Lower leg skin (tissue), 4 donors: ENCODE measurements at places on chromosomes 4 and X. TPM values are rescaled to one million over a fixed set of nuclear protein-coding genes. Genes with fewer than 3 reads are reported as not detected.
A peak's percentile ranks its signal among the peaks of the same experiment; 100 is the strongest.

DNA sequence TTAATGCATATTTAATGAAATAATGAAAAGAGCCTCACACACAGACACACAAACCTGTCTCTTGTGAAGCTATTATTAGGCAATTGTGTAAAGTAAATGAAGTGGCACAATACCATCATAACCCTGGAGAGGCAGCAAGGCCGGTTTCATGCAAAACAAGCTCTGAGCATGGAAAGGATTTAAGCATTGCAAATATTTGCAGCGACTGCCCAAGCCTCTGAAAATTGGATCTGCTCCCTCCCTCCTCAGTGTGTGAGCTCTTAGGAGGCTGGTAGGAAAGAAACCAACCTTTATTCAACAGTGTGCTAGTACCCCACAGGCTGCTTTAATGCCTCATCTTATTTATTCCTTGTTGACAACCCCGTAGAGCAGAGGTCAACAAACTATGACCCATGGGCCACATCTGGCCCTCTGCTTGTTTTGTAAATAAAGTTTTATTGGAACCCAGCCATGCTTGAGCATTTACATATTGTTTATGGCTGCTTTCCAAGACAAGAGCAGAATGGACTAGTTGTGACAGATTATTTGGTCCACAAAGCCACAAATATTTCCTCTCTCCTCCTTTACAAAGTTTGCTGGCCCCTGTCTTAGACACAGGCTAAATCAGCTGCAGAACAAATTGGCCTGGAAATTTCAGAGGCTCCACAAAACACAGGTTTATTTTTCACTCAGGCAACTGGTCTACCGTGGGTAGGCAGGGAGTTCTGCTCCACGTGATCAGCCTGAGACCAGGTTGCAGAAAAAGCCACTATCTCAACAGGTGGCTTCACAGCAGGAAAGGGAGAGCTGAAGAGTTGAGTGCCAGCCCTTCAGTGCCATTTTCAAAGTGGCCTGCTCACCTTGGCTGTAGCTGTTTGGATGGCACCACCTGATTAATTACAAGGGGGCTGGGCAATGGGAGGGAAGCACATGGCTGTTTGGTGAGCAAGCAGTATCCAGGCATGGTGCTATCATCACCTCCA is 16.8 kb downstream of the RS1 start:
- no peak for DNase-seq

GRCh38 chrX:24055043-24055356 is 244 bp downstream of the EIF2S3 start:
- DNase-seq = no peak

GRCh38 chr4:5626913-5627312 is 81.4 kb downstream of the EVC2 start:
- no peak for DNase-seq

DNA sequence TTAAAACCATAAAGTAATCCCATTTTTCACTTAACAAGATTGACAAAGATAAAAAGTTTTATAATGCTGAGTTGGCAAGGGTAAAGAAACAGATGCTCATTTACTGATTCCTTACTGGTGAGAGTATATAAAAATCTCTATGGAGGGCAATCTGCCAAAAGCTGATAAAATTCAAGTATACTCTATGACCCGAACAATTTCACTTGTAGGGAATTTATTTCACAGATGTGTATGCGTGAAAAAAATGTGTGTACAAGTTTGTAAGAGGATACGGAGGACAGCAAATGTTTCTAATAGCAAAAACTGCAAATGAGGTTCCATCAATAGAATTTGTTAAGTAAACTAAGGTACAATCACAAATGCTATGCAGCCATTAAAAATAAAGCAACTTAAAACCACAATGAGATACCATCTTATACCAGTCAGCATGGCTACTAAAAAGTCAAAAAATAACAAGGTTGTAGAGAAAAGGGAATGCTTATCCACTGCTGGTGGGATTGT is 23.4 kb downstream of the DHX15 start:
- DNase-seq = no peak

- DNase-seq = no peak
Observed at GRCh38 chrX:76183289-76184049, 10.6 kb downstream of the PBDC1 start.

The TXK gene
- 1.2 TPM for total RNA-seq

The TEX13D gene
- not detected for total RNA-seq

DNA sequence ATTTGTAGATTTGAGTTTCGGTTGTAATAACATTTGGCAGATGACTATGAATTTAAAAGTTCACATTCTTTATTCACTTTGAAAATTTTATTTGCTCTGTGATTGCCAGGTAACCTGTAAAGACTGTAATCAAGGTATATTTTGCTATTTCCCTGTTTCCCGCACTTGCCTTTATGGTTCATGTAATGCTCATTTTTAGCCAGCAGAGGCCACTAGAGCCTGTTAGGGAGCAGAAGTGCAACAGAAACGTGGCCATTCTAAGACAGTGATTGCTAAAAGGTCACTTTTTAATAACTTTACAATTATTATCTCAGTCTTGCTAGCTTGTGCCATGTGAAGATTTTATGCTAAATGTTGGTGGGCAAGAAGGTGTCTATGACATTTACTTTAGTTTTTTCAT is 12.4 kb downstream of the YIPF6 start:
- peak; percentile 15 for DNase-seq

- DNase-seq = no peak
Observed at GRCh38 chr4:30950737-30951136, 230.6 kb downstream of the PCDH7 start.

DNA sequence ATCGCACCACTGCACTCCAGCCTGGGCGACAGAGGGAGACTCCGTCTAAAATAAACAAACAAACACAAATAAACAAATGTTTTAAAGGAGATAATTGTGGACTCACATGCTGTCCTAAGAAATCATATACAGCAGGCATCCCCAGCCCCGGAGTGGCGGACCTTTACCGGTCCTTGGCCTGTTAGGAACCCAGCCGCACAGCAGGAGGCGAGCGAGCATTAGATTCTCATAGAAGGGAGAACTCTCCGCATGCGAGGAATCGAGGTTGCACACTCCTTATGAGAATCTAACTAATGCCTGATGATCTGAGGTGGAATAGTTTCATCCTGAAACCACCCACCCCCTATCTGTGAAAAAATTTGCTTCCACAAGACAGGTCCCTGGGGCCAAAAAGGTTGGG is 39.0 kb downstream of the EIF2S3 start:
- no peak for DNase-seq

- no peak for DNase-seq
Observed at GRCh38 chrX:131270080-131270479, 19.0 kb downstream of the IGSF1 start.

- DNase-seq = no peak
Observed at GRCh38 chr4:2324891-2325290, 63.0 kb upstream of the MXD4 start.

- no peak for DNase-seq
Observed at GRCh38 chr4:89242864-89243732, 64.5 kb downstream of the GPRIN3 start.

The CD38 gene
- 0.08 TPM for total RNA-seq

The TMEM33 gene
- 53.0 TPM for total RNA-seq

GRCh38 chr4:16812041-16812440 is 86.4 kb downstream of the LDB2 start:
- DNase-seq = no peak
